ENCODE measurements at places on chromosomes 1 and 21. TPM values are rescaled to one million over a fixed set of nuclear protein-coding genes. Genes with fewer than 3 reads are reported as not detected.

- no peaks in the 10 kb centered on the region for H3K4me1 ChIP-seq
- no peak overlapping the region for H3K27ac ChIP-seq
- peak; percentile 35 for DNase-seq
- no peaks in the 10 kb centered on the region for H3K27me3 ChIP-seq
- no peaks in the 10 kb centered on the region for H3K36me3 ChIP-seq
These were observed 101.3 kb upstream of the ACTL8 start for GRCh38 chr1:17653728-17654351.

DNA sequence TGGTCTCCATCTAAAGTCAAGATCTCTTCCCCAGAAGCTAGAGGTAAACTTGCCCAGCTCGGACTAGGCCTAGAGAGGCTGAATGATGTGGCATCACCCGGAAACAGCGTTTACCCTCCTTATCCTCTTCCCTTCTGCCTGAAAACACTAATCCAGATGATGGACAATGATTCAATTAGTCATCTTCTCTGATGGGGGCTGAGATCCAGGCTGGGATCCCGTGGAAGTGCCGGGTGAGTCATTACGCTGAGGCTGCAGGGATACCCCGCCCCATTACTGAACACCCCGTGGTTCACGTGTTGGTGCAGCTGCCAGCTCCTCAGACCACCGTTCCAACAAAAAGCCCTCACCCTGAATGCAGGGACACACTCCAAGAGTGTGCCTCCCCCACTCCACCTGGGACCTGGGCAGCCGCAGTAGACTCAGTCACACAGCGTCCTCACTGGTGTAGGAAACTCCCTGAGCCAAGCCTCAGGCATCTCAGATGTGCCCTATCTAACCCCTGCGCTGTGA, 2.0 kb downstream of the S100A6 start:
- peak overlapping the region; percentile 98 for H3K4me3 ChIP-seq
- peaks cover 69% of the 10 kb centered on the region for H3K4me1 ChIP-seq
- no peaks in the 10 kb centered on the region for H3K27me3 ChIP-seq
- DNase-seq, result no peak

GRCh38 chr1:162939035-162939434, 78.1 kb upstream of the CCDC190 start:
- no peak overlapping the region for H3K4me3 ChIP-seq
- no peaks in the 10 kb centered on the region for H3K4me1 ChIP-seq
- no peak for DNase-seq
- no peak overlapping the region for H3K27ac ChIP-seq
- H3K27me3 ChIP-seq, result peaks cover 21% of the 10 kb centered on the region
- no peaks in the 10 kb centered on the region for H3K36me3 ChIP-seq

DNA sequence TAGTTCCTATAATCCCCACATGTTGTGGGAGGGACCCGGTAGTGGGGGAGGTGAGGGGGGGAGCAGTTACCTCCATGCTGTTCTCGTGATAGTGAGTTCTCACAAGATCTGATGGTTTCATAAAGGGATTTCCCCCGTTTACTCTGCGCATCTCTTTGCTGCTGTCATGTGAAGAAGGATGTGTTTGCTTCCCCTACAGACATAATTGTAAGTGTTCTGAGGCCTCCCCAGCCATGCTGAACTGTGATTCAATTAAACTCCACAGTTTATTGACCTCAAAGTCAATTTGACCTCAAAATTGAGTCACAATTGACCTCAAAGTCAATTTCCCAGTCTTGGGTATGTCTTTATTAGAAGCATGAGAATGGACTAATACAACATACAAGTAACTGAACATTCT, 19.7 kb downstream of the DPH5 start:
- H3K27me3 ChIP-seq, result no peaks in the 10 kb centered on the region
- no peak overlapping the region for H3K4me3 ChIP-seq
- no peak overlapping the region for H3K27ac ChIP-seq
- no peak for DNase-seq
- peaks cover 52% of the 10 kb centered on the region for H3K4me1 ChIP-seq
- peaks cover 59% of the 10 kb centered on the region for H3K36me3 ChIP-seq

- H3K36me3 ChIP-seq, result no peaks in the 10 kb centered on the region
- H3K27ac ChIP-seq, result no peak overlapping the region
- no peak overlapping the region for H3K4me3 ChIP-seq
- H3K4me1 ChIP-seq, result peaks cover 48% of the 10 kb centered on the region
- peaks cover 4% of the 10 kb centered on the region for H3K27me3 ChIP-seq
- DNase-seq, result peak; percentile 30
These were observed 182.8 kb downstream of the PSMG1 start for GRCh38 chr21:39000496-39000895.

- H3K4me3 ChIP-seq, result no peak overlapping the region
- no peaks in the 10 kb centered on the region for H3K36me3 ChIP-seq
- no peaks in the 10 kb centered on the region for H3K4me1 ChIP-seq
- H3K27ac ChIP-seq, result no peak overlapping the region
These were observed 103.3 kb downstream of the DIRAS3 start for GRCh38 chr1:67947114-67947513.

DNA sequence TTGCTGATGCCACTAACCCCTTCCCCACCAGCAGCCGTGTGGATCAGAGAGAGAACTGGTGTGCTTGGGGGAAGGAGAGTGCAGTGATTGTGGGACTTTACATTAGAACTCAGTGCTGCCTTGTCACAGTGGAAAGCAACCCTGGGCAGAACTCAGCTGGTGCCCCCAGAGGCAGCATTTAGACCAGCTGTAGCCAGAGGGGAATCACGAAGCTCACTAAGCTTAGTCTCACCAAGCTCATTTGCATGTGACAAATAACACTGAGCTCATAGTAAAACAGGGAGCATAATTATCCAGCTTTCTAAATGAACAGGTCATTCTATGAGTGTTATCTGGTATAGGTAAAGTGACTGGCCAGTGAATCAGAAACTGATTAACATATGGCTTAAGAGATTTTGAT, 9.8 kb upstream of the SMAP2 start:
- no peak overlapping the region for H3K27ac ChIP-seq
- no peak for DNase-seq

DNA sequence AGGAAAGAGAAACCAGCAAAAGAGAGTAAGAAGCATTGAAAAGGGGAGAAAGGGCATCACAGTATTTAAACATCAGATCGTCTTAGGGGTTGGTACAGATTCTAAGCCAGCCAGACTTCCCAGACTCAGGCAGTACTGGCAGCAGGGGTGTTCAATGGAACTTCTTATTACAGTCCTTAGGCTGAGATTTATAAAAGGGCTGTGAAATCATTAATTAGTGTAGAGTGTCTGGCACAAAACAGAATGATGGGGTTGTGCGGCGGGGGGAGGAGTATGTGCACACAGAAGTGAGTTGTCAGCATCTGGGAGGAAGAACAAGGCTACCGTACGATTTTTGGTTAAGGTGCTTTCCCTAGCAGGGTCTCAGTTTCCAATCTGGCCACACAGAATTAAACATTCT, 38.2 kb downstream of the ARHGEF11 start:
- H3K27ac ChIP-seq, result no peak overlapping the region
- H3K4me1 ChIP-seq, result no peaks in the 10 kb centered on the region
- H3K27me3 ChIP-seq, result peaks cover 47% of the 10 kb centered on the region
- H3K4me3 ChIP-seq, result no peak overlapping the region
- H3K36me3 ChIP-seq, result no peaks in the 10 kb centered on the region

GRCh38 chr1:192584866-192585265, 9.3 kb downstream of the RGS1 start:
- H3K36me3 ChIP-seq, result peaks cover 2% of the 10 kb centered on the region
- H3K27me3 ChIP-seq, result peaks cover 9% of the 10 kb centered on the region
- H3K4me3 ChIP-seq, result no peak overlapping the region
- no peak for DNase-seq

- DNase-seq, result no peak
- no peak overlapping the region for H3K4me3 ChIP-seq
- no peaks in the 10 kb centered on the region for H3K36me3 ChIP-seq
- no peak overlapping the region for H3K27ac ChIP-seq
These were observed 14.7 kb upstream of the GPR37L1 start for GRCh38 chr1:202107801-202108731.

GRCh38 chr21:41075656-41076055, 92.3 kb upstream of the BACE2 start:
- H3K4me1 ChIP-seq, result no peaks in the 10 kb centered on the region
- no peaks in the 10 kb centered on the region for H3K36me3 ChIP-seq
- H3K27ac ChIP-seq, result no peak overlapping the region
- H3K4me3 ChIP-seq, result no peak overlapping the region
- H3K27me3 ChIP-seq, result peaks cover 3% of the 10 kb centered on the region
- no peak for DNase-seq

DNA sequence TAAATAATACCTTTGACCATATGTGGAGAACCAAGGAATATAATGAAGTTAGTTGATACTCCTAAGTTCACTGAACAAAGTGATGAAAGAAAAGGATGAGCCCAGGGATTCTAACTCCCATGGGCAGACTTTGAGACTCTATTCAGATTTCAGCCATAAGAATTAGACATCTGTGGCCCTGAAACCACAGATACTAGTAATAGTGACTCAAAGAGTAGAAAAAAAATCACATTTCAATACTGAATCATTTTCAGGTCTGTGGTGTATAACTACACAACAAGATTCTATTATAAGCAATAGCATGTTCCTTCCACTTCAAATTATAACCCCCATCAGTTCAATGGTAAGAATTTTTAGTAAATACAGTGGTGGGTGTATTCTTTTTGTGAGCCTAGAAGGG, 16.4 kb upstream of the F13B start:
- no peaks in the 10 kb centered on the region for H3K27me3 ChIP-seq
- no peak overlapping the region for H3K4me3 ChIP-seq
- H3K27ac ChIP-seq, result no peak overlapping the region
- DNase-seq, result no peak
- H3K36me3 ChIP-seq, result peaks cover 70% of the 10 kb centered on the region

DNA sequence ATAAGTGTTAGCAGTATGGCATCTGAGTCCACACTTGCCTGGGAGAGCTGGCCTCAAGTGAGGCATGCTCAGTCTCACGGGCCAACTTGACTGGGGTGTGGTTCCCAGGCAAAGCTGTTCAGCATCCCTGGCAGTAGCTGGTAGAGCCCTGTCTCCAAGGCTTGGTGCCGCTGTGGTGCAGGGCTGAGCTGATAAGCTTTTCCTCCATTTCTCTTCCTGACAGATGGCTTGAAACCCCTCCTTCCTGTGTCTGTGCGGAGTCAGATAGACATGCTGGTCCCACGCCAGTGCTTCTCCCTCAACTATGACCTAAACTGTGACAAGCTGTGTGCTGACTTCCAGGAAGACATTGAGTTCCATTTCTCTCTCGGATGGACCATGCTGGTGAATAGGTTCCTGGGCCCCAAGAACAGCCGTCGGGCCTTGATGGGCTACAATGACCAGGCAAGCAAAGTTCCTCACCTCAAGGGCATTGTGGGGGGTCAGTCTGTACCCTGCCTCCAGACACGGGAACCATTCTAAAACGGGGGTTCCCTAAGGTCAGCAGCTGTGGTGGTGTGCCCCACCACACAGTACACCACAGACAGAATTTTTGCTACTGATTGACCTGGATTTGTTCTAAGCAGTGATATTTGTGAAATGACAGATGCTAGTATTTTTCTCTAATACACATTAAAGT, 13.7 kb upstream of the MIIP start:
- H3K36me3 ChIP-seq, result peaks cover 78% of the 10 kb centered on the region
- H3K27ac ChIP-seq, result no peak overlapping the region
- H3K27me3 ChIP-seq, result no peaks in the 10 kb centered on the region
- DNase-seq, result no peak
- no peaks in the 10 kb centered on the region for H3K4me1 ChIP-seq

DNA sequence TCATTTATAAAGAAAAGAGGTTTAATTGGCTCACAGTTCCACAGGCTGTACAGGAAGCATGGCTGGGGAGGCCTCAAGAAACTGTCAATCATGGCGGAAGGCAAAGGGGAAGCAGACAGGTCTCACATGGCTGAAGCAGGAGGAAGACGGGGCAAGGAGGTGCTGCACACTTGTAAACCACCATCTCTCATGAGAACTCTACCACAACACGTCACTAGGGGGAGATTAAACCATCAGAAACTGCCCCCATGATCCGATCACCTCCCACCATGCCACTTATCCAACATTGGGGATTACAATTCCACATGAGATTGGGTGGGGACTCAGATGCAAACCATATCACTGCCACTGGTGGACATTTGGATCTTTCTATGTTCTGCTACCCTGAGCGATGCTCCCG, 351.4 kb downstream of the NPHP4 start:
- no peaks in the 10 kb centered on the region for H3K36me3 ChIP-seq
- DNase-seq, result peak; percentile 22
- peaks cover 13% of the 10 kb centered on the region for H3K27me3 ChIP-seq
- H3K27ac ChIP-seq, result no peak overlapping the region
- H3K4me1 ChIP-seq, result no peaks in the 10 kb centered on the region

GRCh38 chr1:150720703-150721102, at the start of gene HORMAD1:
HORMAD1 (minus strand) TSS chr1:150720895; CDS start chr1:150719505, 1,390 bp downstream.
- H3K4me3 ChIP-seq, result no peak within 1 kb of the TSS
- H3K4me1 ChIP-seq, result no peaks in the 10 kb centered on the region
- no peak within 1 kb of the TSS for H3K27ac ChIP-seq
- peaks cover 7% of the 10 kb centered on the region for H3K27me3 ChIP-seq
- no peak for DNase-seq
- H3K36me3 ChIP-seq, result no peaks in the 10 kb centered on the region

DNA sequence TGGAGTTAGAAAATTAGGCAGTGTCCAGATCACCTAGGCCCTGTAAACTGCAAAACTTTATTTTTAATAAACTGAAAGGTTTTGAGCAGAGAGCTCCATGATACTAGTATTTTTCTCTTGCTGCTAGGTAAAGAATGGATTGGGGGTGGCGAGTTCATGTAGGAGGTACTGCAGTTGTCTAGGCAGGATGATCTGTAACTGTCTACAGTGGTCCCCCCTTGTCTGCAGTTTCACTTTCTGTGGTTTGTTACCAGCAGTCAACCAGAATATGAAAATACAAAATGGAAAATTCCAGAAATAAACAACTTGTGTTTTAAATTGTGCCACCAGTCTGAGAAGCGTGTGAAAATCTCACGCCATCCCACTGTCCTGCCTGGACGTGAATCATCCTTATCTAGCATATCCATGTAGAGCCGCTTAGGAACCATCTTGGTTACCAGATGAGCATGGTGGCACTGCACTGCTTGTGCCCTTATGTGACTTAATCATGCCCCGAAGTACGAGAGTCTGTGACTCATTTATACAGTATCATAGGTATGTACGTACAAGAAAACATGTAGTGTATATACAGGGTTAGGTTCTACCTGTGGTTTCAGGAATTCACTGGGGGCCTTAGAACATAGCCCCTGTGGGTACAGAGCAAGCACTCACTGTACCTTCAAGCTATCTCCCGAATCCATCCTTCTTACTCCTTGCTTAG, 94.2 kb downstream of the AHCTF1 start:
- peaks cover 9% of the 10 kb centered on the region for H3K36me3 ChIP-seq
- H3K4me1 ChIP-seq, result peaks cover 5% of the 10 kb centered on the region
- peaks cover 4% of the 10 kb centered on the region for H3K27me3 ChIP-seq
- no peak for DNase-seq

Gene DCST1
- not detected for total RNA-seq

Gene NFASC
- total RNA-seq, result not detected

Gene AUNIP
- 7.8 TPM for total RNA-seq

Gene CHIT1
- 0.39 TPM for total RNA-seq

Measured in activated CD8-positive, alpha-beta T cell treated with anti-CD3 and anti-CD28 coated beads, Interleukin-2, amount 10 ng/mL, durations not matched to agents 7 days and 5 days (primary cell).